ENCODE measurements at places on chromosomes 5 and 9.
A peak's percentile ranks its signal among the peaks of the same experiment; 100 is the strongest.

DNA sequence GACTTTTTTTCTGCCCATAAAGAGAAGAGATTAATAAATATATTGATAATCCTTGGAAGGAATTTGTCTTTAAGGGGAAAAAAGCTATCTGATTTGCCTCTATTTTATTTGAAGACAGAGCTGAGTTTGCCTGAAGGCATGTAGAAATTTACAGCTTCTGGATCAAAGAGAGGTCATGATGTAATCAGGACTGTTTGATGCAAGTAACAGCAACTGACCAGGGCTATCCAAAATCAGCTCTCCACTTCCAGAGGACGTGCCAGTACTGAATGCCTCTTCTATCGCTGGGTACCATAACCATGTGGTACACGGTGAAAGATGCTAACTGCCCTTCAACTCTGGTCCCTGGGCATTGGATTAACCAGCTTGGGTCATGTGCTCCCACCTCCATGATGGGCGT lies 90.6 kb downstream of the ZFAND5 start:
- DNase-seq, result no peak

DNA sequence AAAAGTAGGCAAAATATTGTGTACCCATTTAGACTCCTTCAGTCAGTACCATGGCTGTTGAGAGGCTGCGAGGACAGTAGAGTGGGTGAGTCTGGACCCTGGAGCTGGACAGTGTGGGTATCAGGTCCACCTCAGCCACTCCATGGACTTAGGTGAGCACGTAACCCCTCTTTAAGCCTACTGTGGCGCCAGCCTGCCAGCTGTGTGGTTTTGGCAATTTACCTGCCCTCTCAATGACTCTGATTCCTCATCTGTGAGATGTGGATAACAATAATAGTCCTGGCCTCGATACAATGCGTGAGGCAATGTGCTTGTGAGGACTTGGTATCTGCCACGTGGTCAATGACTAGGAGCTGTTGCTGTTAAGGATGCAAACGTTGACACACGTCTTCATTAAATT lies 17.9 kb downstream of the SLC1A3 start:
- DNase-seq, result no peak

- DNase-seq, result no peak
Observed at GRCh38 chr5:102800427-102800826, 45.3 kb downstream of the PAM start.

DNA sequence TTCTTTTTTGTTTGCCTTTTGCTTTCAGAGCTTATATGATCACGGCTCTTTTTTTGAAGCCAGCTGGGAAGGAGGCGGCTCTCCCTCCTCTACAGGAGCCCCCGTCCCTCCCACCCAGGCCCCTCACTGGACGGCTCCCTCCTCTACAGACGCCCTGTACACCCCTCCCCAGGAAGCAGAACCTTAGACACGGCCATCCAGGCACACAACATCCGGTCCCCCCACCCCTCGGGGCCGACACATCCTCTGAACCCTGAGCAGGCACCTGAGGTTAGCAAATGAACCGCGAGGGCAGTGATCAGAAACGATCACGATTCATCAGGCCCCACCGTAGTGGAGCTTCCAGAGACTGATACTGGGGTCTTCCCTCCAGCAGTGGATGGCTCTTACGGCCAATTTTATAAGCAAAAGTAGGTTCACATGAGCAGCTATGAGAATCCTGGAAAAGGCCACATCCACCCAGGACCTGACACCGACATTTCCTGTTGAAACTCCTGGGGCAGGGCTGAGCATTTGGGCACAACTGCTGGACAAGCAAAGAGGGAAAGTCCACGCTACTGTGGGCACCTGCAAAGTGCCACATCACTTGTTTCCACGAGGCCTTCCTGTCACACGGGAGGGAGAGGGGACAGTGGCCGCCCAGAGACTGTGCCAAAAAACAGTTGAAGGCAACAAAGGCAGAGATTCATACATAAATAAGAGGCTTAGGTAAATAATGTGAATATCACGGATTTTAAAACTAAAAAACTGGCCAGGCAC lies 78.9 kb downstream of the SEMA4D start:
- DNase-seq, result no peak

GRCh38 chr5:135678640-135679268 lies 100.0 kb upstream of the CXCL14 start:
- DNase-seq, result no peak

DNA sequence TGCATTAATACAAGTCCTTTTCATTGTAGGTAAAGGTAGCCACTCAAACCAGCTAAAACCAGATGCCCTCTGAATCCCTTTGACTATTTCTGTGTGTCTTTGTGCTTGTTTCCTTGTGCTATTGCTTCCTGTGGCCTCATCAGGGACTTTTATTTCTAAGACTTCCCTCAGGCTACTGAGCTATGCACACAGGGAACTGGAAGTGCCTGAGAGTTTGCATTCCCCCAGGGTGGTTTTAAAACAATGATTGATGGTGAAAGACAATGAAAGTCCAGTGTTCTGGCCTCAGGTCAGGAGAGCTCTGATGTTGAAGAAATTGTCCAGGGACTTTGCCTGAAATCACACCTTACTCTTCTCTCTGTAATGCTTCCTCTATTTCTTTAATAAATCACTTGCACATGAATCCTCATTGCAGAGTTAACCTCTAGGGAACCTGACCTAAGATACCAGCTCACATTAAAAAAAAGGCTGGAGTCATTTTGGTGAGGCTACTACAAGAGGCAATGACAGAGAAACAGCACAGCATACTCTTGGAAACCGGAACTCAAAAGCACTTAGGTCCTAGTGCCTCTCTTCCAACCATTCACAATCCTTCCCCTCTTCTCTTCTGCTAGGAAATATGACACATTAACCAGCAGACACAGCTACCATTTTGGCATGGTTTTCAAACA lies 158.1 kb upstream of the NREP start:
- DNase-seq, result no peak

DNA sequence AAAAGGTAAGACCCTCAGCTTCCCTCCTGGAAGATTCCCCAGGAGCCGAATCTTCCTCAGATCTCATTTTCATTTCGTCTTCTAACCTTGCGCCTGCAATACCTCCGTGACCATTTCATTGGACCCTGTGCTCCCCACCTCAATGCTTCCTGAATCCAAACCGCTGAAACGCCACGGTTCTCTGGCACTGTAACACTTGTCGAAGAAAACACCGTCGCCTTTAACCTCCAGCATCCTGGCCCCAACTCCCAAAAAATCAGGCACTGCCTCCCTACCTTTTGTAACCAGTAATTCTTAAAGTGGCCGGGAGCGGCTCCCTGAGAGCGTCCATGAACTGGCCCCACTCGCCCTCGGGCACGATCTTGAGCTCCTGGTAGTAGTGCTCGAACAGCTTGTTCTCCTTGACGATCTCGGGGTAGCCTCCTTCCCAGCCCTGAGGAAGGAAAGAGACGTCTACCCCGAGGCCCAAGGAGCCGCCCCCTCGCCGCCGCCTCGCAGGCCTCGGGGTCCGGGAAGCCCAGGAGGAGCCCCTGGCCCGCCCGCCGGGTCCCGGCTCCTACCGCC lies 438 bp downstream of the NSUN2 start:
- no peak for DNase-seq

- no peak for DNase-seq
Observed at GRCh38 chr9:1173211-1173610, 123.1 kb downstream of the DMRT2 start.

DNA sequence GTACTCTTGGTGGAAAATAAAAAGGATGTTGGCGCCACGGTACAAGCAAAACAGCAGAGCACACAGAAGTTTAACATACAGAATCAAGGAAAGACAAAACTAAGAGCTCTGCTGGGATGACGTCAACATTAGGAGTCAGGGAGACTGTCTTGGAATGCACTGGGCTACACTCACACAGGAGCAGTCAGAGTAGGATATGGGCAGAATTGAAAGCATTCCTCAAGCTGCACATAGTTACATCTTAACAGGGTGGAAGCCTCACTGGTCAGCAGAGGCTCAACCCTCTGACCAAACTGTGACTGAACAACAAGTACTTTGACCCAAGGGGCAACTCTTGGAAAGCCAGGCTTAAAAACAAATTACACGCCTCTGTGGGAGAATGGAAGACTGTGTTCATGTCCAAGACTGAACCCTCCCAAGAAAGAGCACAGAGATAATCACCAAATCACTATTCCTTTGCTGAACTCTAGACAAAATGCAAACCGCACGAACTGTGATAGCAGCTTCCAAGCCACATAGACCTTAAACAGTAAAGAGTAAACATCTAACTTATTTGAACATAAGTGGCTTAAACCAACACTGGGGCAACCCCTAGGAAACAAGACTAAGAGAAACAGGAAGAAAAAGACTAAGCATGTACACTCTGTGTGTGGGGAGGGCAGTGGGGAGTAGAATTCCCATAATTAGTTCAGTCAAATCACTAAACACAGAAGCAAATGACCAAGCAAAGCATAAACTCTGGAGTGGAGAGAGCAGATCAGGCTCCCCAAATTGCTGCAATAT lies 772.7 kb downstream of the PRELID2 start:
- DNase-seq, result no peak

DNA sequence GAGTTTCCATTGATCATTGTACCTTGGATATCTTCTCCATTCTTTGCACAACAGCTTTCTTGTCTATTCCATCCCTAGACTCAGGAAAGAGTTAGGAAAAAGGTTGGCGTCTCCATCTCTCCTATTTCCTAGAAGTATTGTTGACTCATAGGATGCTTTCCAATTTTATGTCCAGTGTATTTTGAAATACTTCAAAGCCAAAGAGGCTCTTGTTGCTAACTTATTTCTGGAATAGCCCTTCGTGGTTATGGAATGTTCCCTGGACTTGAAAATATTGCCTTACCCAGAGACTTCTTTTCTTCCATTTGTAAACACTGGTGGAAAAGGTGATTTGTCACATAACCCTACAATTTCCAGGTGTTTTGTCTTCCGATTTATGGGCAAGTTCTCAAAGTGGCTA lies 402.3 kb upstream of the ZNF608 start:
- no peak for DNase-seq

- no peak for DNase-seq
Observed at GRCh38 chr9:134957165-134957944, 39.6 kb upstream of the FCN1 start.

- DNase-seq, result no peak
Observed at GRCh38 chr5:3056866-3057265, 305.4 kb upstream of the IRX2 start.

GRCh38 chr5:138953387-138954256 lies 78.5 kb upstream of the LRRTM2 start:
- DNase-seq, result peak; percentile 79

- peak; percentile 79 for DNase-seq
Observed at GRCh38 chr9:534886-535285, 306.6 kb upstream of the DMRT1 start.

DNA sequence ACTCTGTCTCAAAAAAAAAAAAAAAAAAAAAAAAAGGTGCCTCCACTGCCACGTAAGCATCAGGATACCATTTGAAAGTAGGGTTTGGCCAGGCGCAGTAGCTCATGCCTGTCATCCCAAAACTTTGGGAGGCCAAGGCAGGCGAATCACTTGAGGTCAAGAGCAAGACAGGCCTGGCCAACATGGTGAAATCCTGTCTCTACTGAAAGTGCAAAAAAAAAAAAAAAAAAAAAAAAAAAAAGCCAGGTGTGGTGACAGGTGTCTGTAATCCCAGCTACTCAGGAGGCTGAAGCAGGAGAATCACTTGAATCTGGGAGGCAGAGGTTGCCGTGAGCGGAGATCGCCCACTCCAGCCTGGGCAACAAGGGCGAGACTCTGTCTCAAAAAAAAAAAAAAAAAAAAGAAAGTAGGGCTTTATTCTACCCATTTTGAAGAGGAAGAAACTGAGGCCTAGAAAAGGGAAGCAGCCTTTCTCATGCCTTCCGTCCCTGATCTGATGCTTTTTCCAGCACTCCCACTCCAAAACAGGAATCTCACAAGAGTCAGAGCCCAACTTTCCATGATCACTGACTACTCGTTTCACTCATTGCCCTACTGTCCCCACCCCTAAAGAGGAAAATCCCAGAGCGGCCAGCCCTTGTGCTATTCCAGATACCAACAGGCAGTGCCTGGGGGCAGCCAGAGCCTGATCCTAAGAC lies 16.3 kb upstream of the CCIN start:
- no peak for DNase-seq
